ENCODE measurements at places on chromosomes 6 and 20.

- no peak overlapping the region for H3K4me3 ChIP-seq
- no peak for DNase-seq
- H3K27me3 ChIP-seq = no peaks in the 10 kb centered on the region
- no peak overlapping the region for H3K27ac ChIP-seq
- H3K4me1 ChIP-seq = no peaks in the 10 kb centered on the region
- H3K36me3 ChIP-seq = no peaks in the 10 kb centered on the region
Observed at GRCh38 chr6:17354700-17355403, 38.5 kb upstream of the CAP2 start.

GRCh38 chr20:37914672-37915433 lies 11.9 kb downstream of the VSTM2L start:
- no peak overlapping the region for H3K27ac ChIP-seq
- no peak for DNase-seq
- H3K4me1 ChIP-seq = no peaks in the 10 kb centered on the region
- H3K36me3 ChIP-seq = no peaks in the 10 kb centered on the region

GRCh38 chr20:38728911-38729642 lies 4.8 kb downstream of the SLC32A1 start:
- no peaks in the 10 kb centered on the region for H3K36me3 ChIP-seq
- H3K27me3 ChIP-seq = peaks cover 61% of the 10 kb centered on the region
- H3K4me3 ChIP-seq = no peak overlapping the region
- H3K27ac ChIP-seq = no peak overlapping the region
- DNase-seq = no peak
- no peaks in the 10 kb centered on the region for H3K4me1 ChIP-seq

GRCh38 chr6:158070513-158070912 lies 88.8 kb downstream of the SYNJ2 start:
- H3K4me1 ChIP-seq = peaks cover 49% of the 10 kb centered on the region
- no peak overlapping the region for H3K4me3 ChIP-seq
- H3K27me3 ChIP-seq = no peaks in the 10 kb centered on the region
- DNase-seq = no peak
- H3K27ac ChIP-seq = no peak overlapping the region
- H3K36me3 ChIP-seq = peaks cover 27% of the 10 kb centered on the region

DNA sequence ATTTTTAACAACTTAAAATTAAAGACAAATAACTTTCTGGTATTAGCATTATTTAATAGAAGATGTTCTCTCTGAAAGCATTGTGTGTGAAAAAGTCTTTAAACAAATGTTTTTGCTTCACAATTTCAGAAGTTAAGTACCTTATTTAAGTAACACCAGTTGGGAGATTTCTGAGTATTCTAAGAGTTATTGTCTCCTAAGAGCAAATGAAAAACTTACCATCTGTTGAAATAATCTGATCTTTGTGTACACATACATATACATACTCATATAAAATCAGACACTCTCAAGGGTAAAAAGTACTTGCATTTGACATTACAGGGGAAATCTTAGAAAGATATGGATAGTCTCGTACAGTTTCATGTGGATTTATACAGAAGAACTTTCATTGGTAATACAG lies 2.4 kb downstream of the BTBD3 start:
- H3K4me1 ChIP-seq = 0 out of 2 replicates have a peak, but pooled peaks cover 3% of the 10 kb centered on the region
- H3K36me3 ChIP-seq = no peaks in the 10 kb centered on the region
- no peak overlapping the region for H3K4me3 ChIP-seq
- no peak overlapping the region for H3K27ac ChIP-seq
- DNase-seq = no peak
- H3K27me3 ChIP-seq = no peaks in the 10 kb centered on the region

GRCh38 chr6:139765825-139766285 lies 391.4 kb upstream of the CITED2 start:
- peak overlapping the region; percentile 80 for H3K27ac ChIP-seq
- H3K4me1 ChIP-seq = peaks cover 62% of the 10 kb centered on the region
- no peak overlapping the region for H3K4me3 ChIP-seq
- no peaks in the 10 kb centered on the region for H3K27me3 ChIP-seq
- no peaks in the 10 kb centered on the region for H3K36me3 ChIP-seq

DNA sequence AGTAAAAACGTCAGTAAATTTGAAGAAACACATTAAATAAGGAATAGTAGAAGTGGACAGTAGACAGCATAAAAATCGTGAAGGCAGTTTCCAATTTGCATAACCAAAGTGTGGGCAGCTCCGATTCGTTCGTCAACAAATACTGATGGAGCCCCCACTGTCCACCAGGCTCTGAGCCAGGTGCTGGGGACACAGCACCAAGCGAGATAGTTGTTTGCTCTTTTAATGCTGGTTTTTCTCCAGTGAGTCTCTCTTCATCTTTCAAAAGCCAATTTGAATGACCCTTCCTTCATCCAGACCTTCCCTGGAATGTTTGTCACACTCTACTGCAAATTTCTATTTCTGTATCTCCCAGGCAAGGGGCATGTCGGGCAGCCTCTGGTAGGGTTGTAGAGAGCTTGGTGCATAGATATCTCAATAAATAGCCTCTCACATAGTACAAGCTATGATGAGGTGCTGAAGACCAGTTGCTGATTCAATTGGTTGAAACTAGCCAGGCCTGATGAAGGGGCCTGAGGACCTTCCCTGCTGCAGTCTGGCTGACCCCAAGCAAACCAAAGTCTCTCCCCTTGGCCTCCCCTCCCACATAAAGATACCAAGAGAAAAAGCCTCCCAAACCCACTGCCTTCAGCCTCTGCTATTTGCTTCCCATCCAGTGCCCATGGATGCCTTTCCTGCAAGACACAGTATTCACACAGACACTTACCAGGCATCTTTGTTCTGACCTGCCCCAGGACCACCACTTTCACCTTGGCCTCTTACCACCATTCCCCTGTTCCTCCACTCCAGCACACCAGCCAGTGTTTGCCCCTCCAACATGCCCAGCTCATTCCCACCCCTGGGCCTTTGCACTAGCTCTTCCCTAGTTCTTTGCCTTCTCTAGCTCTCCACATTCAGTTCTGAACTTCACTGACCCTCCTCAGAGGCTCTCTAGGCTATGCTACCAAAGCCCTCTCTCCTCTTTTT lies 125.2 kb downstream of the CEBPB start:
- H3K27ac ChIP-seq = 0 out of 2 replicates have a peak overlapping the region, but pooled peaks have one; percentile 94
- DNase-seq = no peak
- no peaks in the 10 kb centered on the region for H3K27me3 ChIP-seq

DNA sequence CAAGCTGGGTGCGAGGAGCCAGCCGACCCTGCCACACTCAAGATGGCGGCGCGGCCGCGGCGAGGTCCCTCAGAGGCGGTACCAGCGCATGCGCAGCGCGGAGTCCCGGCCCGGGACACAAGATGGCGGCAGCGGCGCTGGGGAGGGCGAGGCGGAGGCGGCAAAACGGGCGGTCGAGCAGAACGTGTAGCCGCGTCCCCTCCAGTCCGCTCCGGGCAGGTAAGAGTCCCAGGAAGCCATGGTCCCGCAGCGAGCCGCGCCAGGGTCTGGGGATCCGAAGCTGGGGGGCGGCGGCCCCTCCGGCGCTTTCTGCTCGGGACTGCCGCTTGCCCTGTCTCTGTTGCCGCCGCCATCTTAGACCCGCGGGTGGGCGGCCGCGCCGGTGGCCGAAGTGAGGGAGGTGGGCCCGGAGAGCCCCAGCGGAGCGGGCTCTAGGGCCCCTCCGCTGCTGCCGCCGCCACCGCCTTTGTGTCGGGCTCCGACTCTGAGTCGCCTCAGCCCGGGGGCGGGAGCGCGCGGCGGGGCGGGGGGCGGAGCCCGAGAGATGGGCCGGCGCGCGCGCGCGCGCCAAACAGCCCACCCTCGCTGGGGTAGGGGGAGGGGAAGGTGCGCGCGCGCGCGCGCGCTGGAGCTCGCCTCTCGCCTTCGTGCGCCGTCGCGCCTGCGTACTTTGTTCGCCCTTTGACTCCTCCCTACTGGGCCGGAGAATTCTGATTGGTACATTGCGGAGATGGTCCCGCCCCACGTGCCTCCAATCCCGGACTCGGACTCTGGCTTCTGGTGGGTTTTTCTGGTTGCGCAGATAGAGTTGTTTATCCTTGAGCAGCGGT lies at the start of gene PCIF1:
TSS of gene PCIF1 (plus strand) at position 98 of the 830 bp plus-strand sequence. CDS start 4,317 bp downstream, outside the sequence.
- peaks cover 10% of the 10 kb centered on the region for H3K36me3 ChIP-seq
- peak; percentile 88 for DNase-seq
- peaks cover 11% of the 10 kb centered on the region for H3K4me1 ChIP-seq
- H3K4me3 ChIP-seq = peak within 1 kb of the TSS; percentile 73
- H3K27ac ChIP-seq = peak within 1 kb of the TSS; percentile 93
- no peaks in the 10 kb centered on the region for H3K27me3 ChIP-seq

DNA sequence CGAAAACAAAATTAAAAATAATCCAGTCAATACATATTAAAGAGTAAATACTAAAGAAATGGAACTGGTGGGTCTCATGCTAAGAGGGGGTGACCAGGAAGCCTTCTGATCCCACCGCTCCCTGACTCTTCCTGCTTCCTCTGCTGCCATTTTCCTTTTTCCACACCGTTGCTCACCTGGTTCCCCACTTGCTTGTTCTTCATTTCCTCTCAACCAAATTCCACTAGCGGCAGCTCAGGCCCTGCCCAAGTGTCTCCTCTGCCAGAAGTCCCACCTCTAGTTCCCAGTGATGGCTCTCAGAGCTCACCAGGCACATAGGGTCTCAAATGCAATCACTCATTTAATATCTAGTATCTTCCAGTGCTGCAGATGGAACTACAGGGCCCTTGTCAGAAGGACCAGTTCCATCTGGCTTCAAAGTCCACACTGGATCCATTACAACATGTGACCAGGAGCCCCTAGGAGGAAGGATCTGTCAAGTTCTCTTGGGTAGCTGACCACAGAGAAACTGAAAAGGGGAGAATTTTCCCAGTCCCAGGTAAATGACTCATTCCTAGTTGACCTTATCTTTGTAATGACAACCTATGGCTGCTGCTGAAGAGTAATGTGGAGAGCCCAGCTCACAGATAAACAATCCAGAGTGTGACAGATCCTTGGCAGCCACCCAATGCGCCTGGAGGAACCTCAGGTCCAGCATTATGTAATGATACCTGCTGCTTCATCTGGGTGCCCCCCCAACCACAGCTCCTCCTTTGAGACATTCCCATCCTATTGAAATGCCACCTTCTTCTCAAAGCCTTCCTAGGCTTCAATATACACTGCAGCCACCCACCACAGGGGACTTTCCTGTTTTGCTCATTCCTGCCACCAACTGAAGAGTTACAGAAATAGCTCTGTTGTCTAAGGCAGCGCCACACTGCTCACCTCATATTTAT lies 38.2 kb downstream of the ELMO2 start:
- peak; percentile 90 for DNase-seq
- peak overlapping the region; percentile 65 for H3K27ac ChIP-seq
- no peak overlapping the region for H3K4me3 ChIP-seq
- H3K36me3 ChIP-seq = peaks cover 12% of the 10 kb centered on the region
- H3K4me1 ChIP-seq = peaks cover 24% of the 10 kb centered on the region
- no peaks in the 10 kb centered on the region for H3K27me3 ChIP-seq

DNA sequence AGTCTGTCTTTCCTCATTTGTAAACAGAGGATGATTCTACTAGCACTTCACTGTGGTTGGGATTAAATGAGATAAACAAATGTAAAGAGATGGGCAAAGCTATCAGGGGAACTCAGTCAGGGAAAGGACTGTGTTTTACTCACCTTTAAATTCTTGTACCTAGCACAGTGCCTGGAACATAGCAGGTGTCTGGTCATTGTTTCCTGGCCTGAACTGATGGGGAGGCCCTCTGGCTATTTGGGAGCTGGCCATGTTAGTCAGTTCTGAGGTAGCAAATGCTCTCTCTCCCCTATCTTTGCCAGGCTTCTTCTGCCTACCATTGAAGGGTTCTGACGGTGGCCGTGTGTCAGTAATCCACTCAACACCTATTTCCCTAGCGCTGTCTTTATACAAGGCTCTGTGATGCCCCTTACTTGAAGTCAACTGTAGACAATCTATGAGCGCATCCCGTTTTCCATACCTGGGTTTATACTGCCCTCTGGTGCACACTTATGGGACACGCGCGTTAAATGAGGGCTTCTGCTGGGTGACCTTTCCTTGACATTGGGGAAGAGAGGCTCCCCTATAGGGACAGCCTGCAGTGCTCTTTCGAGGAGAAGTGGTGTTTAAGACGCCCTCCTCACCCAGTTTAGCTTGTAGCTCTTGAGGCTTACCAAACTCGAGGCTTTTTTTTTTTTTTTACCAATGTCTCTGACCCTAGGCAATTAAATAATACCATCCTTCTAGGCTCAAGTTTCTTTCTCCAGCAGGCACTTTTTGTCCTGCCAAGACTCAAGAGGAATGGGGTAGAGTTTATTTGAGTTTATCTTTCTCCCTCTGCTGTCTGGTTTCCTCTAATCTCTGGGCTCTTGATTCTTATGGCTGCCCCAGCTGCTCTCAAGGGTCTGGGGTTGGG lies 4.0 kb upstream of the SPATS1 start:
- no peak overlapping the region for H3K27ac ChIP-seq
- peaks cover 7% of the 10 kb centered on the region for H3K4me1 ChIP-seq
- peak; percentile 56 for DNase-seq
- no peak overlapping the region for H3K4me3 ChIP-seq

- H3K4me1 ChIP-seq = no peaks in the 10 kb centered on the region
- no peak overlapping the region for H3K27ac ChIP-seq
- peak; percentile 45 for DNase-seq
- no peaks in the 10 kb centered on the region for H3K27me3 ChIP-seq
Observed at GRCh38 chr6:128307671-128308070, 212.7 kb downstream of the PTPRK start.

DNA sequence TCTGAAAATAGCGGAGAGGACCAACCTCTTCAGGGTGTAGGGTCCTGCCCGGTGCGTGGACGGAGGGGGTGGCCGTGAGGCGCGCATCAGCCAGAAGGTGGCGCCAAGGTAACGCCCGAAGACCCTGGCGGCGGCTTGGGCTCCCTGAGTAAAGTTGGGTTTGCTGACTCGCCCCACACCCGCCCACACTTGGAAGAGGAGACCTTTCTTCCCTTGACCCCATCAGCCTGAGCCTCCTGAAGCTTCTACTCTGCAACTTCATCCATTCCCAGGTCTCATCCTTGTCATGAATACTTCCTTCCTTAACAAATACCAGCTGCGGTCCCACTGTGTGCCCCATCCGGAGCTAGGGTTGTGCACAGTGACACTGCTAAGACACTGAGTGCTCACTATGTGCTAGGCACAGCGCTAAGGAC lies 14.6 kb downstream of the CD40 start:
- H3K4me3 ChIP-seq = no peak overlapping the region
- no peaks in the 10 kb centered on the region for H3K36me3 ChIP-seq
- peak; percentile 72 for DNase-seq
- no peak overlapping the region for H3K27ac ChIP-seq
- peaks cover 3% of the 10 kb centered on the region for H3K4me1 ChIP-seq
- H3K27me3 ChIP-seq = peaks cover 90% of the 10 kb centered on the region

GRCh38 chr20:11780765-11781369 lies 136.8 kb upstream of the BTBD3 start:
- no peaks in the 10 kb centered on the region for H3K4me1 ChIP-seq
- H3K4me3 ChIP-seq = no peak overlapping the region

DNA sequence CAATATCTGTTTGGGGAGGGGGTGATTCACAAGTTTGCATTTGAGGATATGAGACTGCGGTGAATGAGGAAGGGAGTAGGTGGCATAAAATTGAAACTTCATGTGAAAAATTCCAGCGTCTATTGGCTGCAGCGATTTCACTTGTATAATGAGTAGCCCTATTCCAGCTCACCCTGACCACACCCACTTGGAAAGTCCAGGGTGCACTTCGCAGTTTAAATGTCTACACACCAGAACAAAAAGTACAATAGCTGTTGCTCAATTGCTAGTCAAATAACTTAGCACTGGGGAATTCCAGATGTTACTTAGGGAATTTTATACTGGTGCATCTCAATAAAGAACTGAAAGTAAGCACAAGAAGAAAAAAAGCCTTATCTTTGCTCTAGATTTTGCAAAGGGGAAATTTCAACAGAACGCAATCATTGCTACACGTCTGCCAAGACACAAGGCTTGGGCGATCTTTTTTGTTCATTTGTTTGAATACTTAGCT lies 6.3 kb downstream of the TNFAIP3 start:
- peak overlapping the region; percentile 14 for H3K27ac ChIP-seq
- H3K4me1 ChIP-seq = peaks cover 61% of the 10 kb centered on the region
- DNase-seq = peak; percentile 53
- H3K4me3 ChIP-seq = no peak overlapping the region
- H3K27me3 ChIP-seq = no peaks in the 10 kb centered on the region

Measured in PC-9 (cell line).